ENCODE measurements at places on chromosomes 1 and 21.

DNA sequence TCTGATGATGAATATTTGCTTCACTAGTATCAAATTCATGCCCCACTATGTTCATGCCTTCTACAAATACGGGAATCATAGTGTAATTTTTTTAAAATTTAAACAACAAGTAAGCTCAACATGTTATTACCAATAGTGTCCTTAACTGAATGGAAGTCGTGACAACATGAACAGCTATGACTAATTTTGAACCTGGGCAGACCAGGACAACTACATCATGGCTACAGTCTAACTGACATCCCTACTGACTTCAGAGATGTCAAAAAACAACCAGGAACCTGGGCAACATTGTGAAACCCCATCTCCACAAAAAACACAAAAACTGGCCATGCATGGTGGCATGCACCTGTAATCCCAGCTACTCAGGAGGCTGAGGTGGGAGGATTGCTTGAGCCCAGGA, 33.5 kb upstream of the RAP1A start:
- no peak for DNase-seq

DNA sequence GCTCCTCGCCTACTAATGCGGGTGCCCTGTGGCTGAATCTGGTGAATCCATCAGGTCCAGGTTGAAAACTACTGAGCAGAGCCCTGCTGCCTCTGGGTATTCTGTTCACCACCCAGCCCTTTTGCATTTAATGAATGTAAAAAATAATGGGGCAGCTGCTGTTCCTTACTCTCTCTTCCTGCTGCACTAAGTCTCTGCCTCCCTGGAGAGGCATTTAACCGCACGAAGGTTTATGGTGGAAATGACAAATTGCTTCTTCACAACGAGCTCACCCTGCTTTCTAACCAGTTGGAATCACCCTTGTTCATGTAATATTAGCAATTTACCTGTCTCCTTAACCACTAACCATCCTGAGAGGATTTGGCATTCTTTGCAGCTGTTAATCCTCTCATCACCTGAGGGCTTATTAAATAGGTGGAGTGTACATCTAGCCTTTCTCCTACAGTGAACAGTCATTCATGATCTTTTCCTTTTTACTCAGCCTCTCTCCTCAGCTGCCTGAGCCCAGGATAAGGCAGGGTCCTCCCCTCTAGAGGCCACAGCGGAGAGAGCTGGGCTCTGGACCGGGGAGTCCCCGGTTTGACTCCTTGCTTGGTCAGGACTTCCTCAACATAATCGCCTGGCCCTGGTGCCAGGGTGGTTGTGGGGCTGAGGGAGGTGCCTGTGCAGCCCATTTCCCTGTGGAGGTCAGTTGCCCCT, 97.6 kb downstream of the NOS1AP start:
- no peak for DNase-seq

DNA sequence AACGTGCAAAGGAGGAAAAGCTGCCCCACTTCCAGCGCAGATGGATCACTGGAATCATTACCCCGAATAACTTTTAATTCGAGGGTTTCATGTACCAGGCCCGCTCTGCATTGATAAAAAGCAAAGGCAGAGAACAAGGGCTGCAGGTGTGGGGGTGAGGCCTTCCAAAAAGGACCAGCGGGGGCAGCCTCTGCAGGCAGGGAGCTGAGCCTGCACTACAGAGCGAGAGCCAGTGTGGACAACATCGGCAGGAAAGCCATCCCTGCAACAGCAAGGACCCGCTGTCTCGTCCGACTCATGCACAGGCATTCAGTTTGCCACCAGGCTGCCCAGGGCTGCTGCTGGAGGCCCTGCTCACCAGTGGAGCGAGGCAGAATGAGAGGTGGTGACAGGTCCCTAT, 27.1 kb upstream of the AJAP1 start:
- no peak for DNase-seq

DNA sequence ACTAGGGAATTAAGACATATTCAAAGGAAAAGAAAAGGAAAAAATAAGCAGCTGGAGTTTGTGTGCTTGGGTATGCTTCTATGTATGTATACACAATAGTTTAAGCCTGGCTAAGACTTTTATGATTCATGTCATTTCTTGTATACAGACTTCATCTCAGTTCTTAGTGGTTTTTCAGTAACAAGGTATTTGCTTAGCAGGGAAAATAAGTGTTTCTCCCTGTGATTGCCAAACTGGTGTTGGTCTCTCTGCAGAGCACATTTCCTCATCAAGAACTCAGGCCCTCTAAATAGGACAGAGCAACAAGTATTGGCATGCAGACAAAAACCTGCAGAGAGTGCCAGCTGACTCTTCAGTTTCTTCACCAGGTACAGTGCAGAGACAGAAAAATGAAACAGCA, 484.4 kb upstream of the ZRANB2 start:
- no peak for DNase-seq

GRCh38 chr1:114099268-114099667, 54.4 kb downstream of the SYT6 start:
- no peak for DNase-seq

DNA sequence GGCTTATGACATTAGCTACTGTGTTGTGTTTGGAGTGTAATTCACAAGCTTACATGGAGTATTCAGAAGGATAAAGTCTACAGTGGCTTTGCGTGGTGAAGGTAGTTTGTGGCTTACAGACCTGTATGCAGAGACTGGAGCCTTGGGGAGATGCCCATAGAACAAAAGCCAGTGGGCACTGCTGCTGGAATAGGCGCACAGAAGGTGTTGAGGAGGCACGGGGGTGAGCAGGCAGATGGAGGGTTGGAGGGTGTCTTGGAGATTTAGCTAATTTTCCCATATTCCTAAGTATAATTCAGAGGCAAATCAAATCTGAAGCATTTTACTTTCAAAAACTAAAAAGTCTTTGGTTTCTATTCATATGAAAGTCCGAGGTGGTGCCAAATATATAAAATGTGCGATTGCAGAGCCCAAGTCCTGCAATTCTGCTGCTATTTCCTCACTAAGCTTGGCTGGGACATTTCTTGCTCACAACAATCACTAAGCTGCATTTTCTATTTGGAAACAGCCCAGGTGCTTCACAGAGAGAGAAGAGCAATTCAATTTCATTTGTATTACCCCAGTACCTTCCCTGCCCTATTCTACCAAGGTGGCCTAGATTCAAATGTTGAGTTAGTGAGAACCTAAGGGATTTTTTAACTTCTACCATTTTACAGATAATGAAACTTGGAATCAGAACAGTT, 48.5 kb downstream of the FH start:
- DNase-seq = no peak

DNA sequence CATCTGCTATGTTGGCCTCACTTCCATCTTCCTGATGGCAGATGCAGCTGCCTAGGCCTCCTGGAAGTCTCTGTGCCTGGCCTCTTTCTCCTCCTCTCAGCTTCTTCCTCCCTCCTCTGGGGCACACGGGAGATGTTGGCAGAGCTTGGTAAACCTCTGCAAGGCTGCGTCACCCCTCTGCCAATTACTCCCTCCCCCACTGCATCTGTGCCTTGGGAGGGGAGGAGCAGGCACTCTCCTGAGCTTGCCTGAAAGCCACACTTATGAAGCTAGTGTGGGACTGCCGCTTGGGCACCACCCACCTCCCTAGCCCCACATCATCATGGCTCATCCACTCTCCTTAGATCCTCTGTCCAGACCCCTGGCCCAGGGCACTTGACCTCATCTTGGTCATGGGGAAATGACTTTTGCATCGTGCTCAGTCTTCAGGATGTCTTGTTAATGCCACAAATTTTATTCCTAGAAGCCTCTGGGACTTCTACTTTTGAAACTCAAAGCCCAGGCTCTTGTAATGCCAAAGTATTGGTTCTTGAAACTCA, 7.3 kb upstream of the TMEM51 start:
- no peak for DNase-seq

GRCh38 chr1:8349473-8349865, 31.6 kb downstream of the SLC45A1 start:
- no peak for DNase-seq
